ENCODE measurements at places on chromosomes 13 and 19.

- DNase-seq: peak; percentile 81
Measured at GRCh38 chr19:18428787-18429674, 8.9 kb downstream of the ISYNA1 start.

DNA sequence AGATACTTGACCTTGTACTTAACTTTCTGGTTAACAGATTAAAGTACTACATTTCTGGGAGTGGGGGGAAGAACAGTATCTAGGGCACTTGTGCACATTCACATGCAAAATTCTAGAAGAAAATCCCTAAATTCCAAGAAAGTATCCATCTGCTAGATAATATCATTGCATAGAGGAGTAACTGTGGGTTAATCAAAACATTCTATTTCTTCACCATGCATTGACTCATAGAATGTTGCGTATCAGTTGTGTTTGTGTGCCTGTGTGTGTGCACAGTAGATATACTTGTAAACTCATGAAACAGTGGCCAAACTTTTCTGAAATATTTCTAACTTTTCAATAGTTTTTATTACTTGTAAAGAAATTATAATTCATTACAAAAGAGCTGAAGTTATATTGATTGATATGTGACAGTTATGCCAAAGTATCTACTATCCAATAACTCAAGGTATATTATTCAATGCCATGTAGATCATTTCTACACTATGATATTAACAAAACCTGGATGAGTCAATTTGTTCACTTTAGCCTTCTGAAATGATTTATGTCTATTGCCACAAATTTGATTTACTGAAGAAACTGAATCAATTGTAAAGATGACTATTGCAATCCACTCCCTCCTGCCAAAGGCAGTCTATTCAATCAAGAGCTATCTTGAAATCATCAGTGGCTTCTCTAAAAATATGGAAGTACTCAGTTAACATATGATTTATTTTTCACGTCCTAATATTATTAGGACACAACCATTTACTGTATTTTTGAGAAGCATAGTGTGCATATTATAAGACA, 756.7 kb upstream of the ARGLU1 start:
- DNase-seq: no peak

GRCh38 chr19:51246164-51246552, 4.7 kb upstream of the SIGLECL1 start:
- no peak for DNase-seq

GRCh38 chr13:71210861-71211260, 656.1 kb downstream of the DACH1 start:
- DNase-seq: no peak

DNA sequence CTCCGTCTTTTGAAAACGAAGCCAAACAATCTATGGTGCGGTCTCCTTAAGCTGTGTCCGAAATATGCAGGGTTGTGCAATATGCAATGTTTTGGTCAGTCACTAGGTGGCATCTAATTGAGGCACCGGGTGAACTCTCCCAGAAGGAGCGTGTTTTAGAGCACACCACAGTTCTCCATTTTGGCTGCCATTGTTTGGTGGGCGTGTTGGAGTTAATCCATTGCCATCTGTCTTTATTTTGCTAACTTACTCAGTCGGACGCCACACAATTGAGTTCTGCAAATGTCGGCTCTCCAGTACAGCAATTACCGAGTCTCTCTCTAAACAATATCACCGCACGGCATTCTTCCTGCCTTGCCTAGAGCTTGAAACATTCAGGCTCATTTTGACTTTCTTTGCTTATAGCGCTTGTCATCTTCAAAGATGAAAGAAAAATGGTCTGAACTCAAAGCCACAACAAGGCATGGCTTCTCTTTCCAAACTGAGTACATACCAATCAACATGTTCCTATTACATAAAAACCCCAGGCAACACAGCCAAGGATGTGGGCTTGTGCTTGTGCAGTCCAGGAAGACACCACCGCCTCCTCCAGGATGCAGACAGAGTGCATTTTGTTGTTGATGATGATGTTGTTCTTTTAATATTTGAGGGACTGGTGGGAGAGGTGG, 182.0 kb upstream of the SERP2 start:
- peak; percentile 35 for DNase-seq

- no peak for DNase-seq
Measured at GRCh38 chr13:23443110-23443509, 9.6 kb upstream of the SACS start.

DNA sequence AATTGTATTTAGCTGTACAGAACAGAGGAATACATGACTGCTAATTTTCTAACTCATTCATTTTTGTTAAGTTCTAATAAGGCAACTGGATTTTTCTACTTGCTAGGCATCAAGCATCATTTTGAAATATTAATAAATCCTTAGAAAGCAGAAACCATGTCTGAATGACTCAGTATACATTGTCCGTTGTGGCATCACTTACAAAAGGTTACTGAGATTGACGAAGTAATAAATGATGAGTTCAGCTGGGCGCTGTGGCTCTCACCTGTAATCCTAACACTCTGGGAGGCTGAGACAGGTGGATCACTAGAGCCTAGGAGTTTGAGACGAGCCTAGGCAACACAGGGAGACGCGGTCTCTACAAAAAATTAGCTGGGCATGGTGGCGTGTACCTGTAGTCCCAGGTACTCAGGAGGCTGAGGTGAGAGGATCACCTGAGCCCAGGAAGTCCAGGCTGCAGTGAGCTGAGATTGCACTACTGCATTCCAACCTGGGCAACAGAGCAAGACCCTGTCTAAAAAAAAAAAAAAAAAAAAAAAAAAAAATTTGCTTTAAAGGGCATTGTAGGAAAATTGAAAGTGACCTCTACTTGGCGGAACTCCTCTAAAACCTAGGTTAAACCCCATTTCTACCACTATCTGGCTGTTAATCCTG, 36.6 kb downstream of the LHFPL6 start:
- no peak for DNase-seq

- DNase-seq: no peak
Measured at GRCh38 chr13:77533875-77534788, 1.4 kb upstream of the SCEL start.

GRCh38 chr13:25046274-25046984, 49.5 kb upstream of the PABPC3 start:
- DNase-seq: no peak

DNA sequence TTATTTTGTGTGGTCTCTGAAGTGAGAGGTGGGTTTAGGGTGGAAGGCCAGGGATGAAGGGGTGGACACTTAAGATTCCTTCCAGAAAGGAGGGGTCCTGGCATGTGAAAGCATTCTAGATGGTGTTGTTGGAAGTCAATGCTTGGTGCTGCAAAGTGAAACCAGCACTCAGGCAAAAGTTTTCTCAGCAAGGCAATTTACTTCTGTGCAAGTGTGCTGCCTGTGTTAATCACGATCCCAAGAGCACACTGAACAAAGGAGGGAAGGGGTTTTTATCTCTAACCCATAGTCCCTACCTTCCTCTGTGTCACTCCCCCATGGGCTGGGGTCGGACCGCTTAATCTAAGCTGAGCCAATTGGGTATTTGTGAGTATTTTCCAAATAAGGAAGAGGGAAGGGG, 1.3 kb downstream of the ZNF134 start:
- no peak for DNase-seq

DNA sequence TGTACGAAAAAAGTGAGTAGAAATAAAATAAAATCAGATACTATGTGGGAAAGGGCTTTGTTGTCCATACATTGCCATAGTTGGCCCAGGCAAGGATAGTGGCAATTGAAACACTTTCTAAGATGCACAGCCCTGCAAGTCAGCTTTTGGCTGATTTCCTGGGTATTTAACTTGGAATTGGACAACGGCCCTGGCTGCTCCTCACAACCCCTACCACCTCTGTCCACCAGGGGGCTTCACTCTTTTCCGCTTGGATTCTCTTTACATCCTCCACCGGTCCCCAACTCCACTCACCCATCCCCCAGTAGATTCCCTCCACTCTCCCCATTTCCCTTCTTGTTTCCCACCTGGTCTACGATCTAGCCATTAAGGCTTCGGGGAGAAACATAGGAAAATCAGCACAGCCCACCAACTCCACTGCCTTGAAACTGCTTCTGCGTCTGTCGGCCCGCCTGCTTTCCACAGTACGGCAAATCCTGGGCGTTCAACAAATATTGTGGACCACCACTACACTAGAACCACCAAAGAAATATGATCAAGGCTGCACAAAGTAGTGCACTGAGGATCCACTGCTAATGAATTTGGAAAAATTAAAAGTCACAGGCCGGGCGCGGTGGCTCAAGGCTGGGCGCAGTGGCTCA, 48.6 kb upstream of the GTF3A start:
- peak; percentile 74 for DNase-seq

- no peak for DNase-seq
Measured at GRCh38 chr13:56530096-56530495, 610.6 kb upstream of the PRR20A start.

GRCh38 chr13:20401931-20402856, 123.5 kb downstream of the CRYL1 start:
- DNase-seq: no peak

- DNase-seq: no peak
Measured at GRCh38 chr13:27001705-27002104, 169.9 kb downstream of the USP12 start.

- no peak for DNase-seq
Measured at GRCh38 chr13:19632915-19633478, 462 bp upstream of the MPHOSPH8 start.

- no peak for DNase-seq
Measured at GRCh38 chr13:71169180-71169579, 697.8 kb downstream of the DACH1 start.

DNA sequence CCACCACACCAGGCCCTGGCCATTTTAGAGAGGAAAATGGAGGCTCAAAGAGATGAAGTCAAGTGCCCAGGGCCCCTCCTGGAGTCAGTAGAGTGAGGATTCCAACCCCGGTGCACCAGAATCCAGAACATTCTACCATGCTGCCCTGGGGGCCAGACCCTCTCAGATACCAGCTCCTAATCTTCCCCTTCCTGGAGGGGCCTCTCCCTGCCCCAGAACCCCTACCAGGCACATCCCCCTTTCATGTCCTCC, 11.1 kb downstream of the CAPN12 start:
- no peak for DNase-seq

DNA sequence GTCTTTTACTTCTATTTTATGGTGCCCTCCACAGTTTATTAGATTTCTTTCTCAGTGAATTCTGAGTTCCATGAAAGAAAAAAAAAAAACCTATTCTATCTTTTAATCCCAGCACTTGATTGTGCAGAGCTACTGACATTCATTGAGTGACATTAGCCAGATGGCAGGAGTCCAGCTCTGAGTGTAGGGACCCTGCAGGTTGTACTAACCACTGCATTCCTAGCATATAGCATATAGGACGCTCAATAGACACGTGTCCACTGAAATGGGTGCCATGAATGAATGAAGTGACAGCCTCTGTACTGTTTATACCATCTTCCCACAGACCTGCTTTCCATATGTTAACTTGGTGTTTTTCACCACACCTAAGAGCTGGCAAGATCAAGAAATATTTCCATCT, 206.3 kb downstream of the RAP2A start:
- no peak for DNase-seq

GRCh38 chr13:36549755-36550154, 117.5 kb downstream of the CCNA1 start:
- DNase-seq: no peak

GRCh38 chr19:1747285-1748114, 5.8 kb upstream of the ONECUT3 start:
- DNase-seq: peak; percentile 45

DNA sequence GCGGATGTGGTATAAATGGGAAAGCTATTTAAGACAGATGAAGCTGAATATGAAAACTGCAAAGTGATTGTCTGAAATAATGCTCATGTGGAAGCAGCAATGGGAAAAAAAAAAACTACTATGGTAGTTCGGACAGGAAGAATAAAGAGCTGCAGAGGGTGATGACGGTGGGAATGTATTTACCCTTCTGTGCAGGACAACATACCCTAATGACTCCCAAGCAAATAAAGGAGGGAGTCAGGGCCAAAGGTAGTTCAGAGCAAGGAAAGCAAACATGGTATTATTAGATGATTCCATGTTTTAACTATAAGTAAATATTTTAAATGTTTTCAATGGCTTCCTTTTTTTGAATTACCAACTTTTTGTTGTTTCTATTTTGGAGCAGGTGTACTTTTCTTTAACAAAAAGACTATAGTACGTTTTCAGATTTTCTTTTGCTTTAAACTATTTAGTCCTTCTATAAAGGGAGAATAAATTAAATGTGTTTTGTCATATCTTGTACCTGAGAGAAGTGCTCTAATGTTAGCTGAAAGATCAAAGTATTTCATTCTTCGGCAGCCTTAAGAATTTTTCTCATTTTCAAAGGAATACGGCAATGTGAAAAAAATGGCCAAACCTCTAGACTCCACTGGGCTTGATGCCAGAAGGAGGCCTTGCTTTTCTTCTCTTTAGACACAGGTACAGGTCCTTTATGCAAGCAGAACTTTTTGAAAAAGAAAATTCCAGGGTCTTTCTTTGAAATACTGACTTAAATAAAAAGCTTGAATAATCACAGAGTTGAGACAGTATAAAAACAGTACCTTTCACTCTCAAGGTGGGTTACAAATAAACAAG, 67.8 kb upstream of the ZDHHC20 start:
- no peak for DNase-seq

- no peak for DNase-seq
Measured at GRCh38 chr13:65789815-65790214, 1440.3 kb downstream of the PCDH9 start.

- no peak for DNase-seq
Measured at GRCh38 chr13:35856721-35857364, 274.3 kb downstream of the DCLK1 start.

DNA sequence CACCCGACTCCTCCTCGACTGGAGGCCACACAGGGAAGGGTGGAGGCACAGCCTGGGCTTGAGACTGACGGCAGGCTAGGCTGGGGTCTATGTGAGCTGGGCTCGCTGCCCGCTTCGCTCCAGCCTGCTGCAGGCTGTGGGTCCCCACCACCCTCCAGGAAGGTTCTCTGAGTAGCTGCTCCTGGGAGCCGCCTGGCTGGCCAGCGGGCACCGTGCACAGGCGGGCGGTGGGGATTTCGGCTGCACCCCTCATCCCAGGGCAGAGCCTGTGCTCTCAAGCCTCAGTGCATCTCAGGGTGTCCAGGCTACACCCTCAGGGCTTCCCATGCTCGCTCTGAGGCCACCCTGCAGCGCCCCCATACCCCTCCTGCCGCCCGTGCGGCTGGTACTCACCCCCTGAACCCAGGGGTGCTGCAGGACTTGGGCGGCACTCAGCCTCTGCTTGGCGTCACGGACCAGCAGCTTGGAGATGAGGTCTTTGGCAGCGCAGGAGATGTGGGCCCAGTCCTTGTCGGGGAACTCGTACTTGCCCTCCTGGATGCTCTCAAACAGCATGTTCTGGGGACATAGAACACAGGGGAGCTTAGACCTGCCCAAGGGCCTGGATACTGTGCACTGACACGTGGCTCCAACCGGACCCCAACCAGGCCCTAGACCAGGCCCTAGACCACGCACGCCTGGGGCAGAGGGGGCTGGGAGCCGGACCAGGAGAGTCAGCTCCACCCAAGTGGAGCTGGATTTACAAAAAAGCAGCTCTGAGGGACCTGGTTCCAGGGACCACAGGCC, 10.2 kb downstream of the MKNK2 start:
- DNase-seq: peak; percentile 2

Data from activated CD4-positive, alpha-beta T cell treated with anti-CD3 and anti-CD28 coated beads for 48 hours (primary cell).